ENCODE measurements at places on chromosomes 6 and 20. TPM values are rescaled to one million over a fixed set of nuclear protein-coding genes. Genes with fewer than 3 reads are reported as not detected.
A peak's percentile ranks its signal among the peaks of the same experiment; 100 is the strongest.

- no peak for DNase-seq
These were observed 226.6 kb downstream of the MYLK4 start for GRCh38 chr6:2524090-2524489.

DNA sequence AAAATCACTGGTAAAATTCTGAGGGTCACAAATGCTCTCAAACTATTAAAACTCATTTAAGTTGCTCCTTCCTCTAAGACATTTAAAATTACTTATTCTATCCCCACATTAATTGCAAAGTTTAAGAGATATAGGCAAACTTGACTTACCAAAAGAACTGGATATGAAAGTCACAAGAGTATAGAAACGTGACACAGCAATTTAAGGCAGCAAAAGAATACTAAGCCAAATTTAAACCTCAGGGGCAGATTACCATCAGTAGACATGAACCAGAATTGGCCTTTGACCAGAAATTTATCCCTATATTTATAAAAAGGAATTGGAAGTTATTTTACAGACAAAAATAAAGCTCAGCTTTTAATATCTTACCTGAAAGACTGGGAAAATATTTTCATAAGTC, 56.0 kb downstream of the MAP3K7 start:
- no peak for DNase-seq

- peak; percentile 52 for DNase-seq
These were observed 185.9 kb downstream of the MAFB start for GRCh38 chr20:40503119-40503518.

DNA sequence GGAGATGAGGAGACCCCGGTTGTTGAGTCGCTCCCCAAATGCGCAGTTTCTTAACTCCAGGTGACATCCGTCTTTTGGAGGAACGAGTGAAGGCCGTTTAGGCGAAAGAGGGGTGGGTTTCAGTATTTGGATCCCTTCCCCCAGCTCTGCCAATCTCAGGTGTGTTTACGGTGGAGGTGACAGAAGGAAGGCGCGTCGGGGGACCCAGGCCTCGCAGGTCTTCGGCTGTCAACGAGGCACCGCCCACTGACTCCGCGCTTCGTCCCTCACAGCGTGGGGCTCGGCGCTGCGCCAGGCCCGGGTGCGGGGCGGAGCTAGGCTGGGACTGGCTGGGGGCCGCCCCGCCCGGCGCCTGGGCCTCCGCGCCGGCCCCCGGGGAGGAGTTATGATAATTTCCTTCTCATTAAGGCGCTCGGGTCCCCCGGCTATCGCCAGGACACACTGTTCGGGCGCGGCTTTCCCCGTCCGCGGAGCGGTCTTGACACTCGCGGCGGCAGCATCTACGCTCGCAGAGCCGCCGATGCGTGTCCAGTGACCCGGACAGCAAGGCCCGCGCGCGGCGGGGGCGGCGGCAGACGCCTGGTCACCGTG, at the start of gene TFAP2C:
Gene TFAP2C, plus strand, starts transcription at position 434 of the 591 bp plus-strand sequence. CDS start 239 bp downstream, outside the sequence.
- peak; percentile 50 for DNase-seq

- DNase-seq = no peak
These were observed 12.9 kb upstream of the FOXA2 start for GRCh38 chr20:22597303-22597702.

DNA sequence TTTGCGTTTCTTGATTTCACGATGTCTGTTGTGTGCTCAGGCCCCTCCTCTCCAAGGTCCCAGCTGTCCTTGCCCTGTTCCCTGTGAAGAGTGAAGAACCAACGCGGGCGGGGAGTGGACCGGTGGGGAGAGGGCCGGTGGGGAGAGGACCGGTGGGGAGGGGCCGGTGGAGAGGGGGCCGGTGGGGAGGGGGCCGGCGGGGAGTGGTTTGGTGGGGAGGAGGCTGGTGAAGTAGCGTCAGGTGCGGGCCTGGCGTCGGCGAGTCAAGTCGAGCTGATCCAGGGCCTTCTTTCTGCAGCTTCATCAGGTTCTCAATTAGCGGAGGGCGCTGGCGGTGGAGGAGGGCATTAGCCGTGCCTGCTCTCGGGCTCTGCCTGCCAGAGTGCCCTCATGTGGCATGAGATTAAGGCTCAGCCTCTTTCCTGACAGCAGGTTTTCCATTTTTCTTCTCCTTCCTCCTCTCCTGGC, 21.2 kb upstream of the BHLHE23 start:
- DNase-seq = no peak

The CCN6 gene
- 0.09 TPM for total RNA-seq

DNA sequence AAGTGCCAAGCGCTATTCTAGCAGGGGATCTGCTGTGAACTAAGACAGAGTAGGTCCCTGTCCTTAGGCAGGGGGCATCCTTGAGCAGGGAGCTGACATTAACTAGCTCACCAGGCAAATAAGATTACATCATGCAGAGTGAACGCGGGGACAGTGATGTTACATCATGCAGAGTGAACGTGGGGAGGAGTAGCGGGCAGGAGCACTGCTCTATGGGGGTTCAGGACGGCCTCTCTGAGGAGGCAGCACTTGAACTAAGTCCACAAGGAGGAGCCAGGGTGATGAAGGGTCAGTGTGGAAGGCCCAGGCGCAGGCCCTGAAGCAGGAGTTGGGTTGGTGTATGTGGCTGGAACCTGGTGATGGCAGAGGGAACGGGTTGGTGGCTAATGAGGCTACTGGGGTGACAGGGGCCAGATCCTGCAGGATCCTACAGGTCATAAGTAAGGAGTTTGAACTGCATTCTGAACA, 38.7 kb downstream of the KAT14 start:
- no peak for DNase-seq

- peak; percentile 93 for DNase-seq
These were observed 31.1 kb downstream of the LAMA4 start for GRCh38 chr6:112223070-112223861.

- no peak for DNase-seq
These were observed 24.5 kb downstream of the UCKL1 start for GRCh38 chr20:63931735-63932134.

DNA sequence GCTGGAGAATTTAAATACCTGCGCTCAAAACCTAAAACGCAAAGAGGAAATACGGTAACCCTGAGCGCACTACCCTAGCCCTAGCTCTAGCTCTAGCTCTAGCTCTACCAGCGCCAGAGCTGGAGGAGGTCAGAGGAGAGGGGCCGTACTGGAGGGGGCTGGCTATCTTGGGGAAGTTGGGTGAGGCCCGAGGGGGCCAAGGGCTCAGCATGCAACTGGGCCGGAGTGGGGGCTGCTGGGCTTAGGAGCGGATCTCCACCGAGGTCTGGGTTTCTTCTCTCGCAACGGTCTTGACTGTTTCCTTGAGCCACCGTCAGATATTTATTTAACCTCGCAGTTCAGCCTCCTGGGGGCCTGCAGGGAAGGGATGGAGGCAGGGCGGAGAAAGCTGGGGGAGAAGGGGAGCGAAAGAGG, 91.0 kb downstream of the NCR2 start:
- DNase-seq = peak; percentile 52

The OPRM1 gene
- not detected for total RNA-seq

DNA sequence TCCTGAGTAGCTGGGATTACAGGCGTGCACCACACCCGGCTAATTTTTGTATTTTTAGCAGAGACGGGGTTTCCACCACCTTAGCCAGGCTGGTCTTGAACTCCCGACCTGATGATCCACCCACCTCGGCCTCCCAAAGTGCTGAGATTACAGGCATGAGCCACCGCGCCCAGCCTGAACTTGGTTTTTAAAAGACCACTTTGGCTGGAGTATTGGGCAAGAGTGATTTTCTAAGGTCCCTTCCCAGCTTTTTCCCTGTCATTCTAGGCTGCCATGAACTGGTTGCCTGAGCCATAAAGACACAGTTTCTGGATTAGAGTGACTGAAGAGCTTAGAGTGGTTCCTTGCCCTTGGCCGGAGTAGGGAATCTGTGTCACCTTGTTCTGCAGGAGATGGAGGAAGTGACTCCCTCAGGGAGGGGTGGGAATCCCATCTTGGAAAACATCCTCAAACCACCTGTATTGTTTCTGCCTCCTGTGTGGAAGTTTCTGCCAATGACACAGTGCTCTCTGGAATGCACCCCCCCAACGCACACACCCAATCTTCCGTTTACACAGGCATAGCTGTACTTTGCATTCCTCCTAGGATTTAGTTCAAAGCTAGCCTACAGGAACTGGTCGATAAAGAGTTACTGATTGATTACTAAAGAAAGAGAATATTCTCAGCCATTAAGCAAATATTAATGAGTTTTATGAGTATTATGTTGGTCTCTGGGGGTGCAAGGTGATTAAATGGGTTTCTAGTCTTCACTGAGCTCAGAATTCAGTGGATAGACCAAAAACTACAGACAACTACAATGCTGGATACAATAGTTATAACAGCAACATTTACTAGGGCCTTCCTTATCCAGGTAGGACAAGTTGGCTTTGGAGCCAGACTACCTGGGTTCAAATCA, 18.2 kb downstream of the BCL2L1 start:
- DNase-seq = no peak

DNA sequence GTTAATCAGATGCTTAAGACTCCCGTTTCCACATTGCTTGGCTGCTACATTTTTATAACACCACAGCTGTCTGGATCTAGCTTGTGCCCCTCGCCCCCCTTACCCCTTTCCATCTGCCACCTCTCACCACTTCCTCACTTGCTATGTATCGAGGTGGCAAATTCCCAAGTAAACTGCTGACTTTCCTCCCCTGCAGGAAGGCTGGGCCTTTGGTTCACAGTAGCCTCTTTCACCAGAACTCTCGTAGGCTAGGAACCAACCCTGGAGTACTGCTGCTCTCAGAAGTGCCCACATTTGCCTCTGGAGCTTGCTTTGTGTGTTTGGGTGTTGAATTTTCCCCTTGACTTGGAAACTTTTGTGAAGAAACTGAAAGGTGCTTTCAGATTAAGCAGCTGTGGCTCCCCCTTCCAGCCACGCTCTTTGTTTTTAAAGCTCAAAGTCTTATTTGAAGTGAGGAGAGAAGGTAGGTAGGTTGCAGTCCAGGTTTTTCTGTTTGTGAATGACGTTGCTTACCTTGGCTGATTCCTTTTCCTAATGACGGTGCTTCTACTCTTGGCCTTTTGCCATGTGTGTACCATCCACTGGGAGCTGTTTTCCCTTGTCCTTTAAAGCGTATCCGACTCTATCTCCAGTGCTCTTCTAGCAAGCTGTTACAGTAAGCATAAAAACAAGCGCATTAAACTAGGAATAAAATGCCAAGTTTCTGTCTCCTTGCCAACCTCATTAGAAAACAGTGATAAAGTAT, 90.4 kb downstream of the CARMIL1 start:
- DNase-seq = peak; percentile 81

GRCh38 chr6:145194389-145194788, 540.9 kb downstream of the EPM2A start:
- no peak for DNase-seq
